Activated CD4-positive, alpha-beta T cell treated with anti-CD3 and anti-CD28 coated beads for 1 hour (primary cell): ENCODE measurements at places on chromosomes 7 and 10.

DNA sequence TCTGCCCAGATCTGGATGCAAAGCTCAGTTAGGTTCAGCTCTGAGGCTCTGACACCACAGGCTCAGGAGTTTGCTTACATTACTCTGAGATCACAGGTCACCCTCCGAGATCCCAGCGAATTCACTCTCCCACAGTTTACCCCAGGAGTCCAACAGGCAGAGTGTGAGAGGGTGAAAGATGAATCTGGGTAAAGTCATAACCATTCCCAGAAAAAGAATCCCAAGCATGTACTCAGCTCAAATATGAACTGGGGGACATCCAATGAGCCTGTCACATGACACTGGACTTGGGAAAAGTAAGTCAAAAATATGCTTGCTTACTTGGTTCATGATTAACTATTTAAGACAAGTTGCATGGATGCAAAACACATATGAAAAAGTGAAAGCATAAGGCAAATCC lies 110.3 kb upstream of the ARID5B start:
- no peak for DNase-seq

GRCh38 chr7:5477723-5478531 lies 54.3 kb upstream of the TNRC18 start:
- DNase-seq = no peak

DNA sequence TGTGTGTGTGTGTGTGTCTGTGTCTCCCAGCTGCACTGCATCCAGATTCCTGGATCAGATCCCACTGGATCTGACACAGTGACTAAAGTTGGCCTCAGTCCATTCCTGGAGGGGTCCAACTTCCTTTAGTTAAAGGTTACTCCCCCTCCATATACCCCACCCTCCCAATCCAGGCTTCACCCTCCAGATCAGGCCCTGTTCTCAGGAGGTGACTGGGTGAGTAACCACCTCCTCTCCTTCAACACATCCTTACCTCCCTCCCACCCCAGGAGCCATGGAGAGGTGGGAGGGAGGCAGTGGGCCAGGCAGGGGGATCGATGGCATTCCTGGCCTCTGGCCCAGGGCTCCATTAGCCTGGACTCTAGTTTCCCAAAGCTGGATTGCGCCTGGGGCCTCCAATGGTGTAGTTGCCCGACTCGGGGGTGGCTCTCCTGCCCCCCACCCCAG lies 11.3 kb downstream of the KCNIP2 start:
- no peak for DNase-seq

DNA sequence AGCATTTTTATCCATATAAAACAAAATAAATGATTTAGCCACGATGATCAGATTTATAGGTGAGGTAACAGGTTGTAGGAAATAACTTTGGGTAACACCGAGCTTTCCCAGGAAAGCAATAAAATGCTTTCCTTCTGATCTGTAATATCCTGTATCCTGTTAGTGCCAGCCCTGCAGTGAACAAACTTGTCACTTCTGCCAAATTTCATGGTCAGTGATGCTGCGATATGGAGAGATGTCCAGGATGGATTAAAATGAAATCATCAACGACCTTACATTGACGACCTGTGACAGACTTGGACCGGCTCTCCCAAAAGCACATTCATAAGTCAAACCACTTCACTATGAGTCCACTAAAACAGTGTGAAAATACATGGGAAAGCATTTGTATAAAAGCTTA lies 608.0 kb upstream of the NRP1 start:
- no peak for DNase-seq

- DNase-seq = no peak
Measured at GRCh38 chr7:20653636-20654035, 38.2 kb downstream of the ABCB5 start.

GRCh38 chr10:85224366-85224940 lies 896.1 kb downstream of the CCSER2 start:
- DNase-seq = no peak

GRCh38 chr7:81846398-81846797 lies 76.6 kb upstream of the HGF start:
- no peak for DNase-seq

- no peak for DNase-seq
Measured at GRCh38 chr10:133460208-133460769, 6.5 kb downstream of the SCART1 start.

GRCh38 chr10:116316503-116316902 lies 7.7 kb upstream of the CCDC172 start:
- DNase-seq = no peak

GRCh38 chr7:32481921-32482320 lies 8.3 kb downstream of the LSM5 start:
- DNase-seq = no peak

DNA sequence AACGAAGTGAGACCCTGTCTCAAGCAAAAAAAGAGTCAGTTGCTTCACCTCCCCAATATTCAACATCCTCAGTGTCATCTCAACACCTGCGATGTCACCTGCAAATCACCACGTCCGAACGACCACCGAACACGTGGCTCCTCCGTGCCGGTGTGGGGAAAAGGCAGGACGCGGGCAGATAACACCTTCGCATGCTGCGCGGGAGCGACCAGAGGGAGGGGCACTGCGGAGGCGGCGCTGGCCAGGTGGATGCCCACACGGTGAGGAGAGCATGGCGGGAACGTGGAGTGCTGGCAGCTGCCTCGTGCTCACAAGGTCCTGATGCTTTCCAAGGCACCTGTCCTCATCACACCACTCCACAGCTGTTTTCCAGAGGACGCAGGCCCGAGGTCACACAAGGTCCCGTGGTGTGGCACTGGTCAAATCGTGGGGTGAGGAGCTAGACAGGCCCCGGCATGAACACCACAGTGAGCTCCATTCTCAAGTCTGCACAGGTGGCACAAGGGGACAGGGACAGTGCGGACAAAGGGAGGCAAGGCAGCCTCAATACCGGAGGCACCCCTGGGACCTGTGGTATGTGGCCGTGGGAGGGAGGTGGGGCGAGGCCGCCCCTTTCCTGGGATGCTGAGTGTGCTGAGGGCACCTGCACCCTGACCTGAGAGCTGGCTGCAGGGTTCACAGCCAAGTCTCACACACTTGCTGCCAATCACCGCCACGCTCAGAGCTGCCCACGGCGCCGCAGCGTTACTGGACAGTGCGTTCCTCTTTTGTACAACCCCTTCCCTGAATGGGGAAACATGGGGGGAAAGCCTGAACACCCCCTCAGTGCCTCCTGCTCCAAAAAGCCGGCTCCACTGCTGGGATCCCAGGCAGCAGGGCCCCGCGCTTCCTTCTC lies 13.0 kb downstream of the TUBGCP2 start:
- no peak for DNase-seq

DNA sequence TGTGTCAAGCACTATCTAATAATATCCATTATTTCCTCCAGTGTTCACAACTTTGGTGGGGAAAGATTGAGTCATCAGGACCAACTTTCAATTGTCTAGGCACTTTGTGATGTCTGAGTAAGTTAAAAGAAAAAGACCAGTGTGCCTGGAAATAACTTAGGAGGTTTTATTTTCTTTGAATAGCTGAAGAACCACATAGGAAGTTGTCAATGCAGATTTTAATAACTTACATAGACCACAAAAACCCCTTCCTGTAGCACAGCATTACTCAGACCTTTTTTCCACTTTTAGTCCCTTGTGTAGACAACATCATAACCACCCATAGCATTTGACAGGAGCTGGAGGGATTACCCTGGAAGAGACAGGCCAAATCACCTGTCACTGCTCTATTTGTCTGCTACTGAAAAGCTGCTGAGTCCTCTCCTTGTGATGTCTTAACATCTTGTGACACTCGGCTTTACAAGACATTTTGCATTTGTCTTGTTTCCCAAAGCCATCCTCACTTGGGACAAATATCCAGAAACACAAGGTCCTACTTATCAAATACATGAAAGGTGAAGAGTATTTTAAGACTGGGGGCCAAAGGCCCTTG lies 241.5 kb upstream of the PTER start:
- no peak for DNase-seq

DNA sequence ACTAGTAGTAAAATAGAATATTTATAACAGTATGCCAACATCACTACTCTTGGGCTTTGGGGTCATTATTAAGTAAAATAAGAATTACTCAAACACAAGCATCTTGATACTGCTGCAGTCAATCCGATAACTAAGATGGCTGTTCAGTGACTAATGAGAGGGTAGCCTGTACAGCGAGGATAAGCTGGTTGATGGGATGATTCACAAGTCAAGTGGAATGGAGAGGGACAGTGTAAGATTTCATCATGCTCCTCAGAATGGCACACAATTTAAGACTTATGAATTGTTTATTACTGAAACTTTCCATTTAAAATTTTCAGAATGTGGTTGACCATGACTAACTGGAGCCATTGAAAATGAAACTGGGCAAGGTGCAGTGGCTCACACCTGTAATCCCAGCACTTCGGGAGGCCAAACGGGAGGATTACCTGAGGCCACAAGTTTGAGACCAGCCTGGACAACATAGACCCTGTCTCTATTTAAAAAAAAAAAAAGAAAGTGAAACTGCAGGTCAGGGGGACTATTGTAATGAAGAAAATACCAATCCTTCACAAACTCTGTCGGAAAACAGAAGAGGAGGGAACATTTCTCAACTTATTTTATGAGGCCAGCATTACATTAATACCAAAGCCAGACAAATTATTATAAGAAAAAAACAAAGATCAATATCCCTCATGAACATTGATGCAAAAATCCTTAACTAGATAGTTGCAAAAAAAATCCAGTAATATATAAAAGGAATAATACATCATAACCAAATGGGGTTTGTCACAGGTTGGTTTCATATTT lies 11.2 kb downstream of the AVL9 start:
- DNase-seq = no peak

DNA sequence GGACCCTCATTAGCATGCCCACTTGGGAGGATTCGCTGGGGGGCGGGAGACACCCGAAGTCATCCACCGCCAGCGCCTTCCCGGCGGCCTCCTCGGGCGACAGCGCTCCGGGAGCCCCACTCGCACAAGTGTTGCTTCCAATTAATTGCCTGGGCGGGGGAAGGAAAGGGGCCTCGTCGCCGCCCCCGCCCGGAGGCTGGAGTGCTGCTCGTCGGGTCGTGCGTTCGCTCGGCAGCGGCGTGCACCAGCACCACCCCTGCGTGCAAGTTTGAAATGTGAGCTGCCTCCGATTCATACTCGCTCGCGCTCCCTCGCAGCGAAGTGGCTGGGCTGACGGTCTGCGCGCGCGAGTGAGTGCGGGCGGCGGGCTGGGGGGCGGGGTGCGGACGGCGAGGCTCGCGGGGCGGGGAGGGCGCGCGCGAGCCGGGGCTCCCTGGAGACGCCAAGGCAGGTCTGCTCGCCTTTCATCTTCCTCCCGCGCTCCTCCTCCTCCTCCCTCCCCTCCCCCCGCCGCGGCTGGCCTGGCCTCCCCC lies 104.6 kb upstream of the PPIF start:
- DNase-seq = peak; percentile 31

GRCh38 chr7:11213266-11213665 lies 239.6 kb downstream of the PHF14 start:
- no peak for DNase-seq

GRCh38 chr7:105224884-105225651 lies 163.7 kb downstream of the SRPK2 start:
- DNase-seq = no peak

DNA sequence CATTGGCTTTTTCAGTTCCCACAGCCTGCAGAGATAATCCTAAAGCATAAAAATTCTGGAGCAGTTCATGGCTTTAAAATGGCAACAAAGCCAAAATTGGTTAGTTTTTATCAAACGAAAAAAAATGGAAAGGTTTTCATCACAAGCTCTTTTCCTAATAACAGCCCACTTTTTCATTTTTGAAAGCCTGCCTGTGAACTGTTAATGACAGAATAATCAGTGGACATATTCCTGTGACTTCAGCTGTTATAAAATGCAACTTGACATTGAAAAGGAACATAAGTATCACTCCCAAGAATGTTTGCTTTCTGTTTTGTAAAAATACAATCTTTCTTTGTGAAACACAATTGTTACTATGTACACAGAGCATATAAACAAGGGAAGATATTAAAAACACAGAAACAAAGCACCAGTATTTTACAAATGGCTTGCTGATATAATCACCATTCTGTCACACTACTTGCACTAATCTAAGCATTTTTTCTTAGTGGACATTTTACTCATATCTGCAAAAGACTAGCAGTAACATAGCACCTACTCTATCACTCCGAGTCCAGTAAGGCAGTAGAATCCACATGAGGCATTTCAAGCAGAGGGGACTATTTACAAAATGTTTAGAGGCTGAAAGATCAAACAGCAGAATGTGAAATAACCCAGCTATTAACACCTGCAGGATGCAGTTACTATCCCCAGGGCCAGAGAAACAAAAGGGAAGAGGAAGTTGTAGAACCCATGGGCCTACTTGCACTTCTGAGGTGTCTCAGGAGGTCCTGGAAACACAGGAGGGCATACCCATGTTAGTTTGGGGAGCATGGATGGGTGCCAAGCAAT lies 26.4 kb downstream of the MACC1 start:
- no peak for DNase-seq

DNA sequence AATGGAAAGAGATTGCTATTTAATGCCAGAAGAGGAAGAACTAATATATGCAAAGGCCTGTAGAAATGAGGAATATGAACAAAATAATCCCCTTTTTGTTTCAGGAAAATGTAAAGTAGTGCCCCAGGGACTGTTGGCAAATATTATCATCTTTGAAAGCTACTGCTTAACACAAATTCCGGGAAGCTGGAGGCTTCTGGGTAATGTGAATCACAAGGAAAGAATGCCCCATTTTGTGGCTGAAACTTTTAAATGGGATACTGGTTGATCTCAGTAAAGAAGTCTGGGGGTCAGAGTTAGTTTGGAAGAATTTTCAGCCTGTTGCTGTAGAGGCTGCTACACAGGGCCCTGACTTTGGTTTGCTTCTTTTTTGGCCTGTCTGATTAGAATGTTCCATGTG lies 141.0 kb downstream of the PTEN start:
- no peak for DNase-seq

DNA sequence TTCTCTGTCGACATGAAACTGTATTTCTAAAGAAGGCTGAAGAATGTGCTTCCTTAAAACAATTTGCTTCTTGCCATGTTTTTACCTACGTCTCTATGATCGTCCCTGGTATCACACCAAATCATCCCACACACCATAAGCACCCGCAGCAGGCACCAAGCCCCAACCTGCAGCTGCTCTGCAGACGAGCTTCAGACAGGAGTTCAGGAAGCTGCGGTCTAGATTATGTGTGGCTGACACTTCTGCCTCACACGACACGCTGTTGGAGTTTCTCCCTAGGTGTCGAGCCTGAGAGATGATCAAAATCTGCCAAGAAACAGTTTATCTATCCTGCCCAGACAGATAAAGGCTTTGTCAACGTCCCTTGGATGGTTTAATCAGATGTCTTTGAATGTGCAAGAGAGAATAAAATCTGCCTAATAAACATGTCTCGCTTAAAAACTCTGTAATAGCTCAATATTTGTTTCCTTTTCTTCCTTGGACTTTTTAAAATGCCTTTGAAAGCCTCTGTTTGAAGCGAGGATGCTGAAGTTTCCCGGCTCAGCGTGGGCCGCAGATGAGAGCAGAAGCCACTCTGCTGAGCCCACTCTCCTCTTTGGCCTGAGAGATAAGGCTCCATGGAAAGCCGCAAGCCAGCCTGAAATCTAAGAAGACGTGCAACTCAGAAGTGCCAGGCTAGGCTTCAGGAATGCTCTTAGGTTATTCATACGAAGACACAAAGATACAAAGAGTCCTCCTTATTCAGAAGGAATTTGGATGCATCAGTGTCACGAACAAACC lies 158.3 kb upstream of the PFKP start:
- no peak for DNase-seq

- DNase-seq = no peak
Measured at GRCh38 chr7:155710031-155710430, 65.6 kb downstream of the RBM33 start.
